ENCODE measurements at places on chromosomes 13 and 19.

DNA sequence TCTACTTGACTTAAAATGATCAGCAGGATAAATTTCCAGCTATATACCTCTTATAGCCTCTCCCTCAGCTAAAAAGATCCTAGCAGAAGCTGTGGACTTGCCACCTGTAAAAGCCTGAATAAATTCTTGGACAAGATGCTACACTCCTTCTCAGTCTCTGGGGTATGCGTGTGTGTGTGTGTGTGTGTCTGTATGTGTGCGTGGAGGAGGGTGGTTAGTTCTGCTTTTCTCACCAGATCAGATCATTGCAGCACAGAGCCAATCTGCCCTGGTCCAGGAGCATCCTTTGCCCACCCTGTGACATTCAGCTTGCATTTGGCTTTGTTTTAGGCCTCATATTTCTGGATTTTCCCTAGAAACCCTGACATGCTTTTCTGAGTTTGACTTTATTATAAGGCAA is 438.3 kb downstream of the RFC3 start:
- DNase-seq: no peak

- no peak for DNase-seq
Observed at GRCh38 chr13:75294110-75294509, 187.9 kb downstream of the TBC1D4 start.

DNA sequence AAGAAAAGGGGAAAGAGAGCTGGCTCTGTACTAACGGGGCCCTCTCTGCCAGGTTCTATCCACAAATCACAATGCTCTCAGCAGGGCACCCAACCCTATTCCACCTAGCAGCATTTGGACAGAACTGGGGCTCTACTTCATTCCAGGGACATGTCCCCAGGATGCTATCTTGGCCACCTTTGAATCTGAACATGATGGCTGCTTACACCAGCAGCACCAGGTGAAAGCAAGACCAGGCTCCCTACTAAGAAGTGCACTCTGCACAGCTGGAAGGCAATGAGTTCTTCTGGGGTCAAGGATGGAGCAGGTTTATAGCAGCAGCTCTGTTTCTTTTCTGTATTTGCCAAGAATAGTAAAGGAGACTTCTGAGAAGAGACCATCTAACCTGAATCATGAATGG is 222.4 kb downstream of the DACH1 start:
- no peak for DNase-seq

GRCh38 chr19:7637374-7638256 is 705 bp downstream of the STXBP2 start:
- peak; percentile 28 for DNase-seq

DNA sequence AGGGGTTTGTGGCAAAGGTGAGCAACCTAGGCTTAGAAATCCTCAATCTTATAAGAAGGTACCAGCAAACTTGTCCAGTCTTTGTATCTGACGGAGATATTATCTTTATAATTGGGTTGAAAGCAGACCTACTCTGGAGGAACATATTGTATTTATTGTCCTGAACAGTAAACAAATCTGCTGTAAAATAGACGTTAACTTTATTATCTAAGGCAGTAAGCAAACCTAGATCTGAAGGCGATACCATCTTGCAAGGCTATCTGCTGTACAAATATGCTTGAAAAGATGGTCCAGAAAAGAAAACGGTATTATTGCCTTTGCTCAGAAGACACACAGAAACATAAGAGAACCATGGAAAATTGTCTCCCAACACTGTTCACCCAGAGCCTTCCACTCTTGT is 3.8 kb upstream of the KLK2 start:
- no peak for DNase-seq

- no peak for DNase-seq
Observed at GRCh38 chr19:18847549-18848463, 16.0 kb downstream of the UPF1 start.

DNA sequence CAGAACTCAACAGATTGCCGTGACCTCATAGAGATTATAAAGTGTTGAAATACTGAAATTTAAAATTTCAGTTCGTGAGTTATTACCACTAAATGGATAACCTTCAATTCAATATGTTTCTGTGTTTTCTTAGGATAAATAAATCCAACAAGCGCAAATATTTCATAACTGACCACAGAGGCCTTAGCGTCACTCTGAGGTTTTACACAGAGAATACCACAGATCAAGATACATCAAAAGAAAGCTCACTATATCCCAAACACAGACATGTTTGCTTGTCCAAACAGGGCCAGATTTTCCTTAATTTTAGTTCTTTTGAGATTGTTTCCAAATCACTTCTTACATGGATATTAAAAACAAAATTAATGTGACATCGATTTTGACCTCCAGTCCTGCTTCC is 235.8 kb downstream of the EFNB2 start:
- DNase-seq: no peak
